Progenitor cell of endocrine pancreas (in vitro differentiated cells): ENCODE measurements at places on chromosomes 1 and 21.

DNA sequence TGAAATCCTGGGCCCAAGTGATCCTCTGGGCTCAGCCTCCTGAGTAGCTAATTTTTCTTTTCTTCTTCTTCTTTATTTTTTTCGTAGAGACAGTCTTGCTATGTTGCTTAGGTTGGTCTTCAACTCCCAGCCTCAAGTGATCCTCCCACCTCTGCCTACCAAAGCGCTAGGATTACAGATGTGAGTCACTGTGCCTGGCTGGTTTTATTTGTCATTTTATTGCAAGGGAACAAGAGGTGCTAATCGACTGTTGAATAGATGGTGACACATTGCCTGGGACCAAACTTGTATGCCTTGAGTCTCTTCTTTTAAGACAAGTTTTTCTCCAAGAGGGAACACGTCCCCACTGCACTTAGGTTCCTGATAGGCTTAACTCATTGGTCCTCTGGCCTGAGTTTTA, 20.0 kb upstream of the KLHDC8A start:
- no peak for DNase-seq
- H3K27me3 ChIP-seq: peaks cover 51% of the 10 kb centered on the region
- no peak overlapping the region for H3K4me3 ChIP-seq
- no peak overlapping the region for H3K27ac ChIP-seq
- peaks cover 2% of the 10 kb centered on the region for H3K36me3 ChIP-seq

DNA sequence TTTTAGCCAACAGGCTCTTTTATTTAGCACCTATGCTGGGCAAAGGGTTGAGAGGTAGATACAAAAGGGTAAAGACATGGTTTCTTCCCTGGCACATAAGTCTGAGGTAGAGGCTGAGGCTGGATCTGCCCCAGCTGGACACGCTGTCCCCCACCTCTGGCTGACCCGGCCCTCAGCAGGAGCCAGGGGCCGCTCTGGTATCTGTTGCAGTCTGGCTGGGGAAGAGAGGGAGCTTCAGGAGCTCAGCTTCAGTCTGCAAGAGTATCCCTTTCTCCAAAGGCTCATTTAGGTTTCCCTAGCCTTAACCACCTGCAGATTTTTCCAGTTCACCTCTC, 14.2 kb downstream of the BLACAT1 start:
- peaks cover 2% of the 10 kb centered on the region for H3K36me3 ChIP-seq
- peaks cover 6% of the 10 kb centered on the region for H3K27me3 ChIP-seq
- H3K4me1 ChIP-seq: peaks cover 47% of the 10 kb centered on the region
- no peak overlapping the region for H3K4me3 ChIP-seq
- no peak for DNase-seq

DNA sequence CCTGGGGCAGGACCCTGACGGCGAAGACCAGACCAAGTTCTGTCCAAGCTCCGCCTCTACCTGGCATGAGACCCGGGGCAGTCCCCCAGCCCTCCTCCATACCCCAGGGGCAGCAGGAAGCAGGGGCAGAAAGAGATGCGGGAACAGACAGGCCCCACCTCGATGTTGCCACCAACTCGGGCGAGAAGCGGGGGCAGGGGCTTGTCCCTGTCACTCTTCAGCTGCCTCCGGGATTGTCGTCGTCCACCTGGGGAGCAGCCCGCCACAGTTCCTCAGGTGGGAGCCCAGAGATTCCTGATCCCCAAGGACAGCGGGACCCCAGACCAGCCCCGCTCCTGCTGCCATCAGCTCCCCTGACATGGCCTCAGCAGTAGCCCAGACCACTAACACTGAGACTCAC, 54.8 kb downstream of the CHD5 start:
- no peaks in the 10 kb centered on the region for H3K36me3 ChIP-seq
- H3K4me3 ChIP-seq: no peak overlapping the region
- no peaks in the 10 kb centered on the region for H3K4me1 ChIP-seq
- no peak for DNase-seq

- peak overlapping the region; percentile 72 for H3K4me3 ChIP-seq
- no peaks in the 10 kb centered on the region for H3K27me3 ChIP-seq
- H3K4me1 ChIP-seq: peaks cover 33% of the 10 kb centered on the region
- DNase-seq: no peak
- no peaks in the 10 kb centered on the region for H3K36me3 ChIP-seq
Measured at GRCh38 chr1:25876693-25877077, 1.2 kb upstream of the PAQR7 start.

DNA sequence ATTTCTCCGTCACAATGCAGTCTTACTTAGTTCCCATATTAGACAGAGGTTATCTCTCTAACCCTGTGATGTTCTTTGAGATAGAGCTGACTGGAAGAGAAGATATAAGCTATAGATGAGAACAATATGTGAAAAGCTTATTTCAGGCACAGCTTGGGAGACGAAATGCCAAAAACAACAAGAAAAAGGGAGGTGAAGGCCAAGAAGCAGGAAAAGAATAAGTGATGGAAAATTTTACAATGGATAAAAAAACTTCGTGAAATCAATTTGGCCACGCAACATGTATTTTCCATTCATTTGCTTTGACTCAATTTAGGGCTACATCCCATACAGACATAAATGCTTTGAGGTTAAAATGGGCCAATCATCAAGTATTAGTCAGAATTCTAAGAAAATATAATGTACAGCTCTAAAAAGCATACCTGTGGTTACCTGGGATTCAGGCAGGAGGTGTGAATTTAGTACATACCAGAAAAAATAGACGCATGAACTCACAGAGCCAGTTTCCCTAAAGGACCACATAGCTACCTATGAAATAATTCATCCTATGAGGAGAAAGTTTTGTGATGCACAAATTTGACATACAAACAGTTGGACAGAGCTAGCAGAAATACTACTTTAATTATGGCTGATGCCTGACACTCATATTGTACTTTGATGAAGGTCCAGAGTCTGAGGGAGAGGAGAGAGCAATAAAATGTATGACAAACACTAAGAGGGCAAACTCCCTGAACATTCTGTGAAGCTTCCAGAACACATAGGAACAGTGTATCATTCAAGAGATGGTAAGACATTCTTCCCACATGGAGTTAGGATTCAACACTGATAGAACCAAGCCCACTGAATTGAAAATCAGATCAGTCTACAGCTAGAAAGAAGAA, 12.1 kb downstream of the RGS1 start:
- no peak overlapping the region for H3K27ac ChIP-seq
- H3K36me3 ChIP-seq: no peaks in the 10 kb centered on the region
- H3K4me1 ChIP-seq: no peaks in the 10 kb centered on the region
- peaks cover 6% of the 10 kb centered on the region for H3K27me3 ChIP-seq

GRCh38 chr1:42176902-42177519, 12.5 kb upstream of the GUCA2A start:
- no peak overlapping the region for H3K4me3 ChIP-seq
- no peaks in the 10 kb centered on the region for H3K27me3 ChIP-seq
- peaks cover 13% of the 10 kb centered on the region for H3K4me1 ChIP-seq
- no peak for DNase-seq
- H3K36me3 ChIP-seq: peaks cover 2% of the 10 kb centered on the region

- H3K27me3 ChIP-seq: no peaks in the 10 kb centered on the region
- no peak overlapping the region for H3K27ac ChIP-seq
- no peak overlapping the region for H3K4me3 ChIP-seq
- peaks cover 3% of the 10 kb centered on the region for H3K4me1 ChIP-seq
- H3K36me3 ChIP-seq: peaks cover 9% of the 10 kb centered on the region
Measured at GRCh38 chr1:219542828-219543518, 69.9 kb downstream of the ZC3H11B start.

GRCh38 chr1:162040001-162040400, 16.3 kb upstream of the OLFML2B start:
- H3K4me3 ChIP-seq: no peak overlapping the region
- no peak for DNase-seq
- H3K27me3 ChIP-seq: peaks cover 19% of the 10 kb centered on the region
- H3K27ac ChIP-seq: no peak overlapping the region
- no peaks in the 10 kb centered on the region for H3K36me3 ChIP-seq

GRCh38 chr1:38488162-38488898, 371.2 kb downstream of the RRAGC start:
- H3K36me3 ChIP-seq: no peaks in the 10 kb centered on the region
- H3K4me1 ChIP-seq: peaks cover 2% of the 10 kb centered on the region
- H3K4me3 ChIP-seq: no peak overlapping the region
- no peak for DNase-seq
- H3K27ac ChIP-seq: no peak overlapping the region

GRCh38 chr1:25863486-25864262, 4.4 kb upstream of the AUNIP start:
- no peaks in the 10 kb centered on the region for H3K27me3 ChIP-seq
- peaks cover 35% of the 10 kb centered on the region for H3K4me1 ChIP-seq
- no peak overlapping the region for H3K4me3 ChIP-seq
- H3K36me3 ChIP-seq: peaks cover 15% of the 10 kb centered on the region
- H3K27ac ChIP-seq: no peak overlapping the region

GRCh38 chr1:17119773-17120480, 676 bp upstream of the PADI2 start:
- no peak overlapping the region for H3K27ac ChIP-seq
- H3K4me1 ChIP-seq: peaks cover 3% of the 10 kb centered on the region
- H3K27me3 ChIP-seq: peaks cover 72% of the 10 kb centered on the region

GRCh38 chr1:176656257-176656995, 193.5 kb downstream of the PAPPA2 start:
- H3K27me3 ChIP-seq: peaks cover 8% of the 10 kb centered on the region
- H3K27ac ChIP-seq: no peak overlapping the region
- no peaks in the 10 kb centered on the region for H3K4me1 ChIP-seq
- H3K36me3 ChIP-seq: no peaks in the 10 kb centered on the region

DNA sequence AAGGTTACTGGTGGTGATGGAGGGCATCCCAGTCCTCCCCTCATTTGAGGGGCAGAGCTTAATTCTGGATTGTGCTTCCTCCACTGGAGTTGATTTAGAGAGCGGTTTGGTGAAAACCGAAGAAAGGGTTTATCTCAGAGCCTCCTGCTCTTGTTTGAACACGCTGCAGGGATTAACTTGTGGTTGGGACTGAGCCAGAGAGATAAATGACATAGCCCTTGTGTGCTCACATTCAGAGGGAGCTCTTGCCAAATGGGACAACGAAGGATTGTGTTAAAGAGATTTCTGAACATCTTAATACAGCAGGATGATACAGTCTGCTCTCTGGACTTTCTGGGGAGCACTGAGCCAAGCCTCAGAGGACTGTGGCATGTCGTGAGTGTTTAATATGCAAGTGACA, 308.2 kb downstream of the DISC1 start:
- H3K36me3 ChIP-seq: no peaks in the 10 kb centered on the region
- peak overlapping the region; percentile 4 for H3K27ac ChIP-seq
- DNase-seq: no peak
- peaks cover 29% of the 10 kb centered on the region for H3K27me3 ChIP-seq

DNA sequence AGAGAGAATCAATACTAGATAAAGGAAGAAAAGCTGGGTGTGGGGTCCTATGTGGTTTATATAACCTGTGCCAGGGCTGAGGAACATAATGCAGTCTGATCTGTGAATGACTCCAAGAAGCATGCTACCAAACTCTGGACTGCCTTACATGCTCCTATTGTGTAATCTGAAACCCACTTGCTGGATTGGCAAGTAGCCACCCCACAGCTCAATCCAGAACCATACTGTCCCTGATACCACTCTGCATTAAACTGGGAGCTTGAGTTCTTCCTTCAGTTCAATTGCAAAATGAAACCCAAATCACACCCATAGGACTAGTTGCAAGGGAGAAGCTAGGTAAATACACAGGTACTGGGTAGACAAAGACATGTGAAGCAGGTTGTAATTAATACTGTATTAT, 115.4 kb upstream of the NEGR1 start:
- no peak overlapping the region for H3K27ac ChIP-seq
- no peak overlapping the region for H3K4me3 ChIP-seq
- DNase-seq: no peak
- peaks cover 3% of the 10 kb centered on the region for H3K4me1 ChIP-seq
- H3K36me3 ChIP-seq: no peaks in the 10 kb centered on the region

GRCh38 chr1:58576727-58577653, at the start of gene TACSTD2:
TSS of gene TACSTD2 (minus strand) at chr1:58577252. CDS start at chr1:58577156, 96 bp downstream.
- DNase-seq: peak; percentile 56
- peaks cover 4% of the 10 kb centered on the region for H3K27me3 ChIP-seq
- peak within 1 kb of the TSS; percentile 67 for H3K4me3 ChIP-seq
- H3K36me3 ChIP-seq: peaks cover 8% of the 10 kb centered on the region

DNA sequence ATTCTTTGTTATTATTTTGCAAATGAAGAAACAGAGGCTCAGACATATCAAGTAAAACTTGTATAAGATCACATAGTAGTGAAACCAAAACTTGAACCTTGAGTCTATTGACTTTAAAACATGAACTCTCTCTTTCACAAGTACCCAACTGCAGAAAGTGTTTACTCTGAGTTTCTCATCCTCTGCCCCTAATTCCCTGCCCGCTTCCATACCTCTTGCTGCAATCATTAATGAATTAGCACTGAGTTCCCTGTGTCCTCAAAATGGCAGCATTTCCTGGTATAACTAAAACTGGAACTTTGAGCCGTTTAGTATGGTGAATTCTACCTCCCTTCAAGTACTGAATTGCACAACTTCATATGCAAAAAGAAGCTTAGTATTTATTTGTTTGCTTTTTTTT, 147.7 kb upstream of the DNAH14 start:
- no peaks in the 10 kb centered on the region for H3K36me3 ChIP-seq
- no peak overlapping the region for H3K4me3 ChIP-seq
- no peaks in the 10 kb centered on the region for H3K27me3 ChIP-seq
- no peak for DNase-seq

- H3K4me3 ChIP-seq: no peak overlapping the region
- no peaks in the 10 kb centered on the region for H3K27me3 ChIP-seq
- H3K27ac ChIP-seq: no peak overlapping the region
Measured at GRCh38 chr1:232602622-232603021, 27.3 kb downstream of the SIPA1L2 start.

DNA sequence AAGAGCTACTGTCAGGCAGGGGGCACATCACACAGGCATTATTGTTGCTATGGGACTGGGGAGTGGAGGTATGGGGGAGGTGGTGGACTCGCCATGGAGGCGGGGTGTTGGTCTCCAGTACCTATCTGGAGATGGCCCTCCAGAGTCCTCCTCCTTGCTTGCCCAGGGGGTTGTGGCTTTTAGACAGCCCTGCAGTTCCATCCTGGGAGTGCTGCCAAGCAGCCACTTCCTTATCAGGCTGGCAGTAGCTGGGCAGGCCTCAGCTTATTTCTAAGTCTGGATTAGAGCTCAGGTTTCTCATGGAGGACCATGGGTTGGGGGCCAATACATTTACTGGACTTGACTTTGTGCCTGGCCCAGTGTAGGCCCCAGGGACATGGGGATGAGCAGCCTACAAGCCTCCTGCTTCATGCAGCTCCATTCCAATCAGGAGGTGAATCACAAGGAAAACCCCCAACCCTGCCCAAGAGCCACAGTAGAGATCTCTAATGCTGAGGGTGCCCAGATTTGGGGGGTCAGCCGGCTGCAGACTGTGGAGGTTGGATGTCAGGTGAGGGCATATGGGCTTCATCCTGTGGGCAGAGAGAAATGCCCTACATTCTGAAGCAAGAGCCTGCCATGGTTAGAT, 210.7 kb upstream of the EDN2 start:
- H3K27ac ChIP-seq: no peak overlapping the region
- H3K4me1 ChIP-seq: no peaks in the 10 kb centered on the region
- peaks cover 8% of the 10 kb centered on the region for H3K27me3 ChIP-seq
- no peaks in the 10 kb centered on the region for H3K36me3 ChIP-seq
- H3K4me3 ChIP-seq: no peak overlapping the region
- DNase-seq: no peak
